ENCODE measurements at places on chromosomes 1 and 21. TPM values are rescaled to one million over a fixed set of nuclear protein-coding genes. Genes with fewer than 3 reads are reported as not detected.

The SLC25A24 gene
- total RNA-seq, result 67.7 TPM

The TMCC2 gene
- total RNA-seq, result 14.1 TPM

The OR2L2 gene
- total RNA-seq, result not detected

The RBP7 gene
- total RNA-seq, result 6.2 TPM

The PPIAL4G gene
- total RNA-seq, result not detected
